ENCODE measurements at places on chromosomes 7 and 10. TPM values are rescaled to one million over a fixed set of nuclear protein-coding genes. Genes with fewer than 3 reads are reported as not detected.

The UNCX gene
- total RNA-seq = not detected

The DPP6 gene
- total RNA-seq = not detected

The FAM25C gene
- not detected for total RNA-seq

The KEL gene
- total RNA-seq = under 0.01 TPM

The CRHR2 gene
- not detected for total RNA-seq

The GPR26 gene
- not detected for total RNA-seq

The TMEM196 gene
- not detected for total RNA-seq

The OR2A12 gene
- total RNA-seq = not detected

The NEUROD6 gene
- total RNA-seq = not detected

The JCAD gene
- total RNA-seq = 52.4 TPM

The NODAL gene
- not detected for total RNA-seq

The SFRP5 gene
- total RNA-seq = not detected

The LMBR1 gene
- 112 TPM for total RNA-seq

The GIMAP6 gene
- 150 TPM for total RNA-seq

The LMOD2 gene
- not detected for total RNA-seq

The TIMM23 gene
- 95.5 TPM for total RNA-seq
